ENCODE measurements at places on chromosomes 13 and 19. TPM values are rescaled to one million over a fixed set of nuclear protein-coding genes. Genes with fewer than 3 reads are reported as not detected.

The ZNF723 gene
- total RNA-seq = not detected

The JAK3 gene
- total RNA-seq = 125 TPM

The PRSS57 gene
- total RNA-seq = not detected

The LGALS4 gene
- 0.82 TPM for total RNA-seq

The PAK4 gene
- total RNA-seq = 19.2 TPM

The EHD2 gene
- 0.17 TPM for total RNA-seq

The BEST2 gene
- not detected for total RNA-seq

The ZNF682 gene
- total RNA-seq = 10.0 TPM

The ACP5 gene
- total RNA-seq = 3.1 TPM

The IGSF23 gene
- not detected for total RNA-seq

The ZNF136 gene
- 9.2 TPM for total RNA-seq

Data from activated CD8-positive, alpha-beta memory T cell treated with anti-CD3 and anti-CD28 coated beads for 36 hours (primary cell).